CD4-positive, alpha-beta T cell treated with Interferon gamma for 1 hour (primary cell): ENCODE measurements at places on chromosomes 7 and 10.
A peak's percentile ranks its signal among the peaks of the same experiment; 100 is the strongest.

GRCh38 chr7:111586711-111587409 is 24.6 kb upstream of the IMMP2L start:
- no peak for DNase-seq

DNA sequence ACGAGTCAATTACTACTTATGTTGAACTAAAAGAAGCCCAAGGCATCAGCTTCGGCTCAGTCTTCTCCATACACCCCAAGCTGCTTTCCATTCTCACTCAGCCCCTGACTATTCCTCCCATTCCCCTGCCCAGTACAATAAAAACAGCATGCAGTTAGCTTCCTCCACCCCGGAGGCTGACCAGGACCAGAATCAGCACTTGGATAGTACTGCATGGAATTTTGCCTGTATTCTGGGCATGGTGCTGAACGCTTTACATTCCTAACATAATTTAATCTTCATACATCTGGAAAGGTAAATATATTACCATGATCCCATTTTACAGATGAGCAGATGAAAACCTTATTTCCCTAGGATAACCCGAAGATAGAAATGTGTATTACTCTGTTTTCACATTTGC is 7.5 kb upstream of the PODXL start:
- DNase-seq, result no peak

DNA sequence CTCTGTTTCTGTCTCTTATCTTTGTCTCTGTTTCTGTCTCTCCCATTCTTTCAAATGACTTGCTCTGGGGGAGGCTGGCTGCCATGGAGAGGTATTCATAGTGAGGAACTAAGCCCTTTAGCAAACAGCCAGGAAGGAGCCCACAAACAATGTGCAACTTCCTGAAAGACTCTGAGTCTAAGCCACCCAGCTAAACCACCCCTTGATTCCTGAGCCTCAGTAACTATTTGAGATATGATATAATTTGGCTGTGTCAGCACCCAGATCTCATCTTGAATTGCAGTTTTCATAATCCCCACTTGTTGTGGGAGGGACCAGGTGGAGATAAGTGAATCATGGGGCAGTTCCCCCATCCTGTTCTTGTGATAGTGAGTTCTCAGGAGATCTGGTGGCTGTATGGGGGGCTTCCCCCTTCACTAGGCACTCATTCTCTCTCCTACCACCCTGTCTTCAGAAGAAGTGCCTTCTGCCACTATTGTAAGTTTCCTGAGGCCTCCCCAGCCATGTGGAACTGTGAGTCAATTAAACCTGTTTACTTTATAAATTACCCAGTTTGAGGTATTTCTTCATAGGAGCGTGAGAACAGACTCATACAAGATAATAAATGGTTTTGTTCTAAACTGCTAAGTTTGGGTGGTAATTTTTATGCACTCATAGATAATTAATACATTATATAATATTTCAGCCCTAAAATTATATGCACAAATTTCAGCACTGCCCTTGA is 121.2 kb upstream of the FOXP2 start:
- no peak for DNase-seq

GRCh38 chr10:25072786-25073185 is 56.4 kb downstream of the THNSL1 start:
- no peak for DNase-seq

DNA sequence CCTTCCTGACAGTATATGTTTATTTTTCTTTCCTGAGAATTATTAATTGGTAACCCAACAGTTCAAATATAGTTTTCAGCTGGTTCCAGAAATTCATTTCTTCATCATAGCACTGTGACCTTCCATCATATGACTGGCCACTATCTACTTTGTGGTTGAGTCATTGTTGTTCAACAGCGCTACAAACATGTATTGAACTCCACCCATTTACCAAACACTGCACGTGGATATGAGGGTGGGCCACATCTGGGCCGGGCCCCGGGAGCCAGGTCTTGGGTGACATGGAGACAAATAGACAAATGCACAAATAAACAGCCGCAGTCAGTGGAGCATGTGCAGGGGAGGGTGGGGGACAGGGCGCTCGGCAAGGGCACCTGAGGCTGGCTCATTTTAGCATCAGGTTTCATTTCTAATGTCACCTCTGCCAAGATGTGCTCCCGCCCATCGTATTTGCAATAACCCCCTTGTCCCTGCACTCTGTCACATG is 24.0 kb upstream of the EEPD1 start:
- no peak for DNase-seq

DNA sequence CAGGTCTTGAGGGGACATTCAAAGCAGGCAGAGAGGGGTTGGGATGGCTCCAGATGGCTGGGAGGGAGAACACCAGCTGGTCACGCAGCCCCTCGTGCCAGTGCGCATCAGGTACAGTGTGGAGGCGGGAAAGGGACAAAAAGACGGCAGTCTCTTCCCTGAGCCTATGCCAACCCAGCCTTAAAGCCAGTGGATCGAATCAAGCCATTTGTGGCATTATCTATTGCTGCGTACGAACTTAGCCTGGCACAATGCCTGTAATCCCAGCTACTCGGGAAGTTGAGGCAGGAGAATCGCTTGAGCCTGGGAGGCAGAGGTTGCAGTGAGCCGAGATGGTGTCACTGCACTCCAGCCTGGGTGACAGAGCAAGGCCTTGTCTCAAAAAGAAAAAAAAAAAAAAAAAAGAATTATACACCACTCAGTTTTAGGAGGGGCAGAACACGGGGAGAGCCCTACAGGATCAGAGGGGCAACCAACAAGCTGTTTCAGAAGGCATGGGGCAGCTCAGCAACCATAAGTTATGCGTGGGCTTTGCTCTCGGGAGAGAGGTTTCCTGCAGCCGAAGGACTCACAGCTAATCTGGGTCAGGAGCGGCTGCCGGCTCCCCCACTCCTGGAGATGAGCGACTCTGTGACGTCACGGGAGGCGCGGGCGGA is 356 bp upstream of the NDUFB2 start:
- DNase-seq, result peak; percentile 89

- no peak for DNase-seq
Observed at GRCh38 chr7:137647905-137648565, 198.7 kb downstream of the DGKI start.

- DNase-seq, result no peak
Observed at GRCh38 chr10:288316-289200, 153.3 kb downstream of the ZMYND11 start.

DNA sequence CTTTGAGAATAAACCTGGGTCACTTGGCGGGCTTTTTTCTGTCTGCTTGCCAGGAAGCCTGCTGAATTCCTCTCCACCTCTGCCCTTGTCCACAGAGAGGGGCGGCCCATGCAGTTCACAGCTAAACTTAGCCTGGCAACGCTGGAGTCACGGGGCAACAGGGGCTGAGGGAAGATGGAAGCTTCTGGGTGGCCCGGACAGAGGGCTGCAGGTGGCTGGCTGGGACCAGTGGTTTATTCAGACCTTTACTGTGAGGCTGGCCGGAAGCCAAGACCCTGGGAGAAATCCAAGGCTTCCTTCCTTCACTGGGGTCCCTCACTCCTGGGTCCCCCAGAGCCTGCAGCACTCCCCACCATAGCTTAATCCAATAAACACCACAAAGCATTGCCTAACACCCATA is 17.0 kb downstream of the ITPRIP start:
- no peak for DNase-seq

DNA sequence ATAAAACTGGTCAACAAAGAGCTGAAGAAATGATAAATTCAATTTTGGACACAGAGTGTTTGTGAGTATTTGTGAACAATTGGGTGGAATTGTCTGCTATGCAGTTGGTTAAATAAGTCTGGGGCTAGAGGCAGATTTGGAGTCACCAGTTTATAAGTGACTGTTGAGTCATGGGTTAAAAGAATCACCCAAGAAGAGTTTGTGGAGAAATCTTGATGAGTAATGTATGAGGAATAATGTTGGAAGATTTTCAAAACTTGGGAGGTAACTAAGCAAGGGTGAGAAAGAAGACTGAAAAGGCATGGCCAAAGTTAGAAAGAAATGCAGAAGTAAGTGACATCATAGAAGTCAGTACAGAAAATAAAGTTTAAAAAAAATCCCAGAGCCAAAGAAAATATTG is 750.7 kb downstream of the MAGI2 start:
- no peak for DNase-seq

GRCh38 chr7:33973231-33974015 is 68.1 kb downstream of the BMPER start:
- no peak for DNase-seq

GRCh38 chr7:157903710-157904109 is 566.9 kb downstream of the DNAJB6 start:
- no peak for DNase-seq

DNA sequence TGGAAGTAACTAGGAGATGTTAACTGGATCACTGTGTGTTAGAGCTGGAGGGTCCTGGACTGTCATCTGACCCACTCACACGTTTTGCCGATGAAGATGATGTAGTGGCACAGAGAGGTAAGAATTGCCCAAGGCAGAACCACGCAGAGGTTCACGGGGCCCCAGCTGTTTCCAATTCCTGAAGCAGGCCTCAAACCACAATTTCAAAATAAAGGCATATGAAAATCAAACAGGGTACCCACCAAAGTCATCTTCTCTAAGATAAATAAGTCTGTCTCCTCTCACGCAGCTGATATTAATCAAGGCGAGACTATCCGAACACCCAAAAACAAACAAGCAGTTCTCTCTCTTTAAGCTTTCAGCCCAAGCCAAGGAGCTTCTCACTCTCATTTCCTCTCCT is 113.3 kb upstream of the JCAD start:
- no peak for DNase-seq

GRCh38 chr7:55887821-55888247 is 578 bp downstream of the ZNF713 start:
- DNase-seq, result no peak

- DNase-seq, result no peak
Observed at GRCh38 chr10:32360241-32360640, 13.3 kb upstream of the EPC1 start.

DNA sequence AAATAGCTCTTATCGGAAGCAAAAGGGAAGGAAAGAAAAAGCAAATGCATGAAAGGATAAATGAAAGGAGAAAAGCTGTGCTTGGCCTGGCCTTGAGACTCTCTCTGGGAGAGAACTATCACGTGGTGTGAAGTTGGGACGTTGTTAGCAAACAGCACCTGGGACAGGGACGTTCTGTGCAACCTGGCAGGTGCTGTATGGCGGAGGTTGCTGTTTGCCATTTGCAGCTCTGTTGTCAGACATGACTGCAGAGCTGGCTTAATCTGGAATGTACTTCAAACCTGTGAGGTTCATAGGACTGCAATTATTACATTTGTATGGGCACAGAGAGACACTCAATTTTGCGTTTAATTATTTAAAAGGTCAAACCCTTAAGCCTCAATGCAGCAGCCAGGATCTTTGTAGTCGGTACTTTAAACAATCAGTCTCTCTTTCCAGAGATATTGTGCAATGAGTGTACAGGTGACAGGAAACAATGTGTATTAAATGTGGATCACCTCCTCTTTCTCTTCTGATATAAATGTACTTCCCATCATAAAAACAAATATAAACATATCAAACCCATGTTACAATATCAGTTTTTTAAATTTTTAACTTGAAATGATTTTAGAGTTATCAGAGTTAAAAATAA is 800.5 kb upstream of the KCND2 start:
- DNase-seq, result no peak

DNA sequence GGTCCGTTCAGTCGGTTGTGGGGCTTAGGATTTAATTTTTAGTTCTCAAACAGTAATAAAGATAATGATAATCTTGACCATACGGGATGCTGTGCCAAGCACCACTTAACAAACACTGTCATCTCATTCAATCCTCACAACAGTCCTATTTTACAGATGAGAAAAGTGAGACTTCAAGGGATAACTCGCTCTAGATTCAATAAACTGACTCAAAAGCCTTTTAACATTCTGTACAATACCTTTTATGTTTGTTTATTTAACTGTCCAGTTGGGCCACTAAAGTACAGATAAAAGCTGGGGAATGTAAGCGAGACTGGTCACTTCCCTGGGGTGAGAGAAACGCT is 437 bp upstream of the CFAP69 start:
- no peak for DNase-seq

DNA sequence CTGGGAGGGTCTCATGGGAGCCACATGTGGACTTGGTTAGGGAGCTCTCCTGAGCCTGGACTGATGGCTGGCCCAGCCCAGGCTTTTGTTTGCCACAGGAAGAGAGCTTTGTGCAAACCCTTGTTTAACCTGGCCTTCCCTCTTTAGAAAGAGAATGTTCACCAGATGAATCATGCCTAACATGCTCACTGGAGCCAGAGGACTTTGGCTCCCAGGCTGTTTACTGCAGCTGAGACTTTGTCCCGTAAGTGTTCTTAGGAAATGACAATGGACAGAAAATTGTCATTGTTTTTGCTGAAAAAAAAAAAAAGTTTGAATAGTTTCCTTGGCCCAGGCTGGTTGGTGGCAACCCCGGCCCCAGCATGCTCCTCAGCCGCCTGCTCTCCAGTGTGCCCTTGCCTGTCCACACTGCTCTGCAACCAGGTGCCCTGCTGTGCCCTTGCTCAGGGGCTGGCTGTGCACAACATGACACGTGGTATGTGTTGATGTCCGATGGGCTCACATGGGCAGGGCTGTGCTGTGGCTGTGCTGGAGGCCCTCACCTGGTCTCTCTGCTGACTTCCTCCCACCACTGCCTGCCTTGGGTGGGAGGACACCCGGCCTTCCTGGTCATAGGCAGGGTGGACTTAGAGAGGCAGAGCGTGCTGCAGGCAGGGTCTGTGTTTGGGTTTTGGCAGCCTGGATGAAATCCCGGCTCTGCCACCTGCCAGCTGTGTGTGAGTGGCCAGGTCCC is 215.3 kb upstream of the ZNF32 start:
- DNase-seq, result no peak

- no peak for DNase-seq
Observed at GRCh38 chr10:69912589-69912988, 110.9 kb downstream of the COL13A1 start.

DNA sequence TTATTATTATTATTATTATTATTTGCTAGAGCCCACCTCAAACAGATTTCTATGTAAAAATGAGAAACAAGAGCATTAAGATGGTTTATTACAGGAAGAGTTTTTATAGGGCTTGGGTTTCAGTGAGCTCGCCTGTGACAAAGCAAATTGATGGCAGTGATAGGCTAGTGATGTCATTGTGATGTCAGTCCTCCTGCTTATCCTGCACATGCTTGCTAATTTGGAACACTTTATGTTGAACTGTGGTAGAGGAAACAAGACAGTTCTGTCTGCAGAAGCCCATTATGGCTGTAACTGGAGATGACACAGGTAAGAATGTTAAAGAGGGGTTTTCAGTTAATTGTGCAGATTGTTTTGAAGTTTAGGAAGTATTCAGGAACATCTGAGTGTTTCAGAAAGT is 68.3 kb downstream of the CREM start:
- DNase-seq, result peak; percentile 72

- DNase-seq, result no peak
Observed at GRCh38 chr10:102313221-102313896, 68.0 kb downstream of the GBF1 start.

DNA sequence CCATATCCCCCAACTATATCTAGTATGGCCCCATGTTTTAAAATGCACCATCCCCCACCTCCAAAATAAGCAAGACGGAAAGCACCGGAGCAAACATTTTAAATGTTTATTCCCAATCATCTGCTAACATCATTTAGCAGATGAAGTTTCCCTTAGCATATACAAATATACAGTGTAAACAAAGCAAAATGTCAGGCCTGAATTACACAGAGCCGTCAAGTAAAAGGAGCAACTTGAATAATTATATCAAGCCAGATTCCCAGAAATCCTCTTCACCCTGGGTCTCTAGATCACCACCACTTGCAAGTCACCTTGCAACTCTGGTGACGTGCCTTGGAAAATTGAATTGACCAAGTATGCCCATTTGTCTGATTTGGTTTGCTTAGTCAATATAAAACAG is 91.6 kb upstream of the COL1A2 start:
- no peak for DNase-seq
